GM12864 (cell line): ENCODE measurements at places on chromosomes 16 and 17.

DNA sequence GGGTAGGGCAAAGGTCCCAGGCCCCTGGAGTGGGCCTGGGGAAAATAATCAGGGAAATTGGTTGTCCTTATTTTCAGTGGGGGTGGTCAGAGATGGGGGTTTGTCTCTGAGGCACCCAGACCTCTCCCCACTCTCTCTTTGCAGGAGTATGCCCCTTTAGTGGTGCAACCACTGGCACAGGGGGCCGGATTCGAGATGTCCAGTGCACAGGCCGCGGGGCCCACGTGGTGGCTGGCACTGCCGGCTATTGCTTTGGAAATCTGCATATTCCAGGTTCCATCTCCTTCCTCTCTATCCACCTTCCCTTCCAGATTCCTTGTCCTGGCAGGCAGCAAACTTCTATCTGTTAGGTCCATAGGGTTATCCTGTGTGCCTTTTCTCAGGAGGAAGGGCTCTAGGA, 7.6 kb downstream of the PFAS start:
- DNase-seq, result no peak

- DNase-seq, result peak; percentile 8
Measured at GRCh38 chr17:60971515-60972369, 294.1 kb downstream of the BCAS3 start.

DNA sequence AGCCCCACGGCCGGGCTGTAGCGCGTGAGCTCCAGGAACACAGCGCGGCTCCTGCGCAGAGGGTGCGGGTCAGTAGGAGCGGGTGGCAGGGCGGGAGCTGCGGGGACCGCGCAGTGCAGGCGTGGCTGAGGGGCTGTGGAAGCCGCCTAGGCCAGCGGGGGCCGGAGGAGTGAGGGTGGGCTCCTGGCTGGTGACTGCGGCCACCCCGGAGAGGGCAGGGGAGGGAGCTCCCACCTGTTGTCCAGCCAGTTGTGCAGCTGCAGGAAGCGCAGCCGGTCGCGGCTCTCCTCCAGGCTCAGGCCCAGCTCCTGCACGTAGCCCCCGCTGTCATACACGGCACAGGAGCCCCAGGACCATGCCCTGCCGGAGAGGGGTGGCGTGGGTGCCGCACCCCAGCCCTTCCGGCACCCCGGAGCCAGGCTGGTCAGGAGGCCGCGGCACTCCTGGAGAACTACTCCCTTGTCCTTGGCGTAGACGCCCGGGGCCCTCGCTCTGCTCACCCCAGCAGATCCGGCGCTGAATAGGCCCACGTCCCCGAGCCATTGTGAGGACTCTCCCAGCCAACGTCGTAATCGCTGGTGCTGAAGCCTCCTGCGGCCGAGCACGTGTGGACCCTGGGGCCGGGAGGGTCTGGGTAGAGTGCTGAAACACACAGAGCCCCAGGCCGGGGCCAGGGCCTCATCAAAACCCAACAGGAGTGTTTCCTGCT, 43.9 kb downstream of the TSC2 start:
- DNase-seq, result no peak

DNA sequence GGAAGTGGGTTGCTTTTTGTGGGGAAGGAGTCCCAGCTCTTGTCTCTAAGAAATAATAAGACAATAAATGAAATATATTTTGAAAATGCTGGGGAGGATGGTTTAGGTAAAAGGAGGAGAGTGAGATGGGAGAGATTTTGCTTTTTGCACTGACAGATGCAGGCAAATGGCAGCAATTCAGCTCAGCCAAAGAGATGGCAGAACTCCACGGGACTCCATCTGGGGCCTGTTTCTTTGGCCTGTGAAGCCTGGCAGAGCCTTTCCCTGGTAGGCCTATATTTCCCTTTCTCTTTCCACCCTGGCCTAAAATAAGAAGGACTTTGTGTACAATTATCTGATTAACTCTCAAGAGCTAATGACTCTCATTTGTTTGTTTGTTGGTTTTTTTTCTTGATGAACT, 1525.1 kb downstream of the CDH11 start:
- no peak for DNase-seq

DNA sequence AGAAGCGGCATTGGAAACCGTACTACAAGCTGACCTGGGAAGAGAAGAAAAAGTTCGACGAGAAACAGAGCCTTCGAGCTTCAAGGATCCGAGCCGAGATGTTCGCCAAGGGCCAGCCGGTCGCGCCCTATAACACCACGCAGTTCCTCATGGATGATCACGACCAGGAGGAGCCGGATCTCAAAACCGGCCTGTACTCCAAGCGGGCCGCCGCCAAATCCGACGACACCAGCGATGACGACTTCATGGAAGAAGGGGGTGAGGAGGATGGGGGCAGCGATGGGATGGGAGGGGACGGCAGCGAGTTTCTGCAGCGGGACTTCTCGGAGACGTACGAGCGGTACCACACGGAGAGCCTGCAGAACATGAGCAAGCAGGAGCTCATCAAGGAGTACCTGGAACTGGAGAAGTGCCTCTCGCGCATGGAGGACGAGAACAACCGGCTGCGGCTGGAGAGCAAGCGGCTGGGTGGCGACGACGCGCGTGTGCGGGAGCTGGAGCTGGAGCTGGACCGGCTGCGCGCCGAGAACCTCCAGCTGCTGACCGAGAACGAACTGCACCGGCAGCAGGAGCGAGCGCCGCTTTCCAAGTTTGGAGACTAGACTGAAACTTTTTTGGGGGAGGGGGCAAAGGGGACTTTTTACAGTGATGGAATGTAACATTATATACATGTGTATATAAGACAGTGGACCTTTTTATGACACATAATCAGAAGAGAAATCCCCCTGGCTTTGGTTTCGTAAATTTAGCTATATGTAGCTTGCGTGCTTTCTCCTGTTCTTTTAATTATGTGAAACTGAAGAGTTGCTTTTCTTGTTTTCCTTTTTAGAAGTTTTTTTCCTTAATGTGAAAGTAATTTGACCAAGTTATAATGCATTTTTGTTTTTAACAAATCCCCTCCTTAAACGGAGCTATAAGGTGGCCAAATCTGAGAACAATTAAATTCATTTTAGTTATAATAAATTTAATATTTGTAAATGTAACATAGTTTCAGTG, 1.7 kb downstream of the HEXIM1 start:
- DNase-seq, result no peak
